ENCODE measurements at places on chromosomes 5 and 9. TPM values are rescaled to one million over a fixed set of nuclear protein-coding genes. Genes with fewer than 3 reads are reported as not detected.

The CDH18 gene
- not detected for total RNA-seq

DNA sequence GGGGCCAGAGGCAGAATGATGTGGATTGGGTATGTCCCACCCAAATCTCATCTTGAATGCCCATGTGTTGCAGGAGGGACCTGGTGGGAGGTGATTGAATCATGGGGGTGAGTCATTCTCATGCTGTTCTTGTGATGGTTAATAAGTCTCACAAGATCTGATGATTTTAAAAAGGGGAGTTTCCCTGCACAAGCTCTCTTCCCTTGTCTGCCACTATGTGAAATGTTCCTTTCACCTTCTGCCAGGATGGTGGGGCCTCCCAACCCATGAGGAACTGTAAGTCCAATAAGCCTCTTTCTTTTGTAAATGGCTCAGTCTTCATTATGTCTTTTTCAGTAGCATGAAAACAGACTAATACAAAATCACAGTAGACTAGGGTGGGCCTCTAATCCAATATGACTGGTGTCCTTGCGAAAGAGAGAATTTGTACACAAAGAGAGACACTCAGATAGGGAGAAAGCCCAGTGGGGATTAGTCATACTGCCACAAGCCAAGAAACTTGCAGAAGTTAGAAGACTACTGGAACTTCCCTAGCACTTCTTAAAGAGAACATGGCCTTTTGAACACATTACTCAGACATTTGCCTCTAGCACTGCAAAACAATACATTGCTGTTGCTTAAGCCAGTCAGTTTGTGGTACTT is 68.4 kb downstream of the ANXA1 start:
- H3K4me1 ChIP-seq, result peaks cover 5% of the 10 kb centered on the region
- no peak overlapping the region for H3K4me3 ChIP-seq
- peaks cover 5% of the 10 kb centered on the region for H3K36me3 ChIP-seq
- peaks cover 68% of the 10 kb centered on the region for H3K27me3 ChIP-seq
- DNase-seq, result no peak
- no peak overlapping the region for H3K27ac ChIP-seq

DNA sequence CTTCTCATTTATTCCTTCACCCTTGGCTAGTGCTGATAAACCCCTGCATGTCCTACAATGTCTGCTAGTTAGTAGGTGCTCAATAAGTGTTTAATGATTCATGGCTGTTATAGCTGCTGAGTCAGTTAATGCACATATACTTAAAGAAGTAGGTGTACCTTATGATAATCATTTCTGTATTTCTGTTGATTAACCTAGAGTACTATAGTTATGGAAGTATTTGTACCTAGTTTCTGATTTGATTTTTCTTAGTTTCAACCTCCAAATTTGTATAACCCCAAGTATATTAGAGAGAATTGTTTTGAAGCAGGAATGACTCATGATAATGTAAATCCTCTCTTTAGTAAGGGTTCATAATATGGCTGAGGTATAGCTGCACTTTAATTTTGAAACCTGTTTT is 8.9 kb downstream of the SMAD5 start:
- no peak for DNase-seq
- no peak overlapping the region for H3K4me3 ChIP-seq
- H3K27me3 ChIP-seq, result peaks cover 5% of the 10 kb centered on the region
- peaks cover 24% of the 10 kb centered on the region for H3K4me1 ChIP-seq
- peaks cover 3% of the 10 kb centered on the region for H3K36me3 ChIP-seq

- no peak overlapping the region for H3K4me3 ChIP-seq
- no peaks in the 10 kb centered on the region for H3K36me3 ChIP-seq
- peaks cover 50% of the 10 kb centered on the region for H3K27me3 ChIP-seq
- no peak for DNase-seq
Observed at GRCh38 chr5:135295852-135296251, 103.2 kb downstream of the MACROH2A1 start.

DNA sequence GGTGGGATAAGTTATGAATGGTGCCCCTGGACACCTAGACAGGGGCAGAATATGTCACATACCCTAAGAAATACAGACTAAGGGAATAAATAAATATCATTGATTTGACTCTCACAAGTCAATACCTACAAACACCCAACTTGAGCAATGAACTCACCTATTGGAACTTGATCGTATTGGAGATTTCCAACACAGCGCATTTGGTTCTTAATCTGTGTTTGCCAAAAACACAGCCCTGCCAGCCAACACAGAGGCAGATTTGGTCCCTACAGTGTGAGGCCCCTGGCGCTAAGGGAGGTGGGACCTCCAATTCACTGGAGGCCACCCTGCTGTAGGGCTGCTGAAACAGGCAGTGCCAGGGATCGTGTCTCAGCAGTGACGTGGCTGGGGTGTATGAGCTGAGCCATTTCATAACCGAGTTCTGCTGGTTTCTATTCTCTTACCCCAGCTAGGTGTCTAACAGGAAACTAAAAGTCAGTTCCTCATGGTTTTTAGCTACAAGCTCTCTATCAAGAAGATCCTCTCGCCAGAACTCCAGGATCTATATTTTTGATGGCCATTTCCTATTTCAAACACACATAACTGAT is 84.5 kb downstream of the SLC1A1 start:
- no peak overlapping the region for H3K27ac ChIP-seq
- DNase-seq, result no peak
- H3K4me1 ChIP-seq, result peaks cover 10% of the 10 kb centered on the region
